Choroid plexus epithelial cell (primary cell): ENCODE measurements at places on chromosomes 5 and 9.

DNA sequence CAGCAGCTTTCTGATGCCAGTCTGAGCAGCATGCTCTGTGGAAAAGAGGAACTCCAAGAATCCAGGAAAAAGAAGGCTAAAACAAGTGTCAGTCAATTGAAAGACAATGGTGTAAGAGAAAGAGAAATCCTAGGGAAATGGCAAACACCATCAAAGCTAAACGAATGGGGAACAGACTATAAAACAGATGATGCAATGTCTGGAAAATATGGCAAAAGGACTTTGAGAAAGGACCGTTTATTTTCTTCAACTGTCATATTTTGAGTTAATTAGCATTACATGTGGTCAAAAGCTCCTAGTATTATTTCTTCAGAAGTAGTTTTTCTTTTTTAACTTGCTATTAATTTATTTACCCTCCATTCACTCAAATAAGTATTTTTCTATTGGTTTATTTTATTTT, 465.2 kb downstream of the LRRC70 start:
- DNase-seq: no peak

GRCh38 chr5:176768174-176768970, 42.0 kb upstream of the UNC5A start:
- no peak for DNase-seq

DNA sequence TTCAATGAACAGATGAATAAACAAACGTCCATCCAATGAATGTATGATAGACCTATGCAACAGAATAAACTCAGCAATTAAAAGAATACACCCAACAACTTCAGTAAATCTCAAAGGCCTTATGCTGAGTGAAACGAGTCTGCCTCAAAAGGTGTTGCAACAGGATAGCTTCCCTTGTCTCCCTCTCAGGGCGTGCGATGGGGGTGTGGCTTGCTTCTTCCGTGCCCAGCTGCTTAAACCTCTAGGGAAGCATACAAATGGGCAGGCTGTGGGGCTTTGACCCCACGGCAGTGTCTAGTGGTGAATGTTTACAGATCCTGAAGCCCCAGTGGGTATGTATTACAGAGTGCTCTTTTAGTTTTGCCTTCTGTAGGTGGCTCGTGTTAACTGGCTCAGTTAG, 87.0 kb upstream of the CCL21 start:
- DNase-seq: no peak

- DNase-seq: no peak
Measured at GRCh38 chr5:135447298-135447929, at the start of gene DCANP1. Gene DCANP1, minus strand, starts transcription at chr5:135447348. Its CDS starts 240 bp downstream, at chr5:135447108.

DNA sequence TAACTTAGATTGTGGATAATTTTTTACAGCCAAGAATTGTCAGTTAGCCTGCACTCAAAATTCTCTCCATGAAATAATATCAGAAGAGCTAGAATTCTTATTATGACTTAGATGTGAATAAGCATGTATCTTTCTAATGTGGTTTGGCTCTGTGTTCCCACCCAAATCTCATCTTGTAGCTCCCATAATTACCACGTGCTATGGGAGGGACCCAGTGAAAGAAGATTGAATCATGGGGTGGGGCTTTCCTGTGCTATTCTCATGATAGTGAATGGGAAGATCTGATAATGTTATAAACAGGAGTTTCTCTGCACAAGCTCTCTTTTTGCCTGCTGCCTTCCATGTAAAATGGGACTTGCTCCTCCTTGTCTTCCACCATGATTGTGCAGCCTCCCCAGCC, 176.8 kb downstream of the MAT2B start:
- no peak for DNase-seq

DNA sequence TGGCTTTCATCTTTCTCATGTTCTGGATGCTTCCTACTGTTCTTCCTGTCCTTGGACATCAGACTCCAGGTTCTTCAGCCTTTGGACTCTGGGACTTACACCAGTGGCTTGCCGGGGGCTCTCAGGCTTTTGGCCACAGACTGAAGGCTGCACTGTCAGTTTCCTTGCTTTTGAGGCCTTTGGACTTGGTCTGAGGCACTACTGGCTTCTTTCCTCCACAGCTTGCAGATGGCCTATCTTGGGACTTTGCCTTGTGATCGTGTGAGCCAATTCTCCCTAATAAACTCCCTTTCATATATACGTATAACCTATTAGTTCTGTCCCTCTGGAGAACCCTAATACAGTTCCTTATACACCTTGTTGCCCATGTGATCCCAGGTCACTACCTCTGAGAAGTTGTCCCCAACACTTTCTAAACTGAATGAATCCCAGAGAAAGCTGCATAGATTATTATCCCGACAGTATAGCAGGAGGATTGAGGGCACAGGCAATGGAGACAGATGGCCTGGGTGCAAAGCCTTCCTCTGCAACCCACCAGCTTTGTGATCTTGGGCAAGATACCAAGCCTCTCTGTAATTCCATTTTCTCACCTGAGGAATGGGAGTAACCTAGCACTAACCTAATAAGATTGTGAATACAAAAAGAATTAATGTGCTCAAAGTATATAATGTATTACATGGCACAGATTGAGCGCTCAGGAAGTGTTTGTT, 449.6 kb upstream of the BRINP1 start:
- DNase-seq: no peak

GRCh38 chr9:14351221-14351836, 37.4 kb upstream of the NFIB start:
- no peak for DNase-seq

DNA sequence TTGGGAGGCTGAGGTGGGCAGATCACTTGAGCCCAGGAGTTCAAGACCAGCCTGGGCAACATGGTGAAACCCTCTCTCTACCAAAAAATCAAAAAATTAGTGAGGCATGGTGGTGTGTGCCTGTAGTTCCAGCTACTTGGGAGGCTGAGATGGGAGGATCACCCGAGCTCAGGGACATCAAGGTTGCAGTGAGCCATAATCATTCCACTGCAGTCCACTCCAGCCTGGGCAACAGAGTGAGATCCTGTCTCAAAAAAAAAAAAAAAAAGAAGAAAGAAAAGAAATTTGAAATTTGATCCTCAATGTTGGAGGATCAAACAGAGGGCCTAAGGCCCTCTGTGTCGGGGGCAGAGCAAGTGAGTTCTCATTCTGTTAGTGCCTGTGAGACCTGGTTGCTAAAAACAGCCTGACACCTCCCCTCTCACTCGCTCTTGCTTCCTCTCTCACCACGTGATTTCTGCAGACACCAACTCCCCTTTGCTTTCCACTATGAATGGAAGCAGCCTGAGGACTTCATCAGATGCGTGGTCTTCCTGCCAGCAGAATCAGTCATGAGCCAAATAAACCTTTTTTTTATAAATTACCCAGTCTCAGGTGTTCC, 8.4 kb upstream of the GOLPH3 start:
- DNase-seq: no peak

GRCh38 chr9:91193658-91194391, 167.9 kb downstream of the AUH start:
- DNase-seq: peak; percentile 99

- no peak for DNase-seq
Measured at GRCh38 chr5:161483721-161484120, 62.8 kb downstream of the GABRB2 start.

DNA sequence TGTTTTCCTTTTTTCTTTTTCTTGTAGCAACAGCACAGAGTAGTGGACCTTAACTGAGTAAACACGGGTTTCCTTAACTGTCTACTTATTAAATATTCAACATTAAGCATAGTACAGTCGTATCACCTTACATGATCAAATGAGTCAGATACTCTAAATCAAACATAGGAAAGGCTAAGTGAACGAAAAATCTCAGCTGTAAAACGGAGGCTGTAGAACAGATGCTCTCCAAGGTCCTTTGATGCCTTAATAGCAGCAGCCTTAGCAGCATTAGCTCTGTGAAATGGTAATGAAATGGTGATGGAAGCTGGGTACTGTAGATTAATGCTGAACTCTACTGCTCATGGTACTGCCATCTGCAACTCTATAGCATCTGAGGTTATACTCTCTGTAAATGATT, 1433.3 kb upstream of the C9orf72 start:
- no peak for DNase-seq

GRCh38 chr5:177355868-177356168, 1.9 kb upstream of the RGS14 start:
- no peak for DNase-seq

DNA sequence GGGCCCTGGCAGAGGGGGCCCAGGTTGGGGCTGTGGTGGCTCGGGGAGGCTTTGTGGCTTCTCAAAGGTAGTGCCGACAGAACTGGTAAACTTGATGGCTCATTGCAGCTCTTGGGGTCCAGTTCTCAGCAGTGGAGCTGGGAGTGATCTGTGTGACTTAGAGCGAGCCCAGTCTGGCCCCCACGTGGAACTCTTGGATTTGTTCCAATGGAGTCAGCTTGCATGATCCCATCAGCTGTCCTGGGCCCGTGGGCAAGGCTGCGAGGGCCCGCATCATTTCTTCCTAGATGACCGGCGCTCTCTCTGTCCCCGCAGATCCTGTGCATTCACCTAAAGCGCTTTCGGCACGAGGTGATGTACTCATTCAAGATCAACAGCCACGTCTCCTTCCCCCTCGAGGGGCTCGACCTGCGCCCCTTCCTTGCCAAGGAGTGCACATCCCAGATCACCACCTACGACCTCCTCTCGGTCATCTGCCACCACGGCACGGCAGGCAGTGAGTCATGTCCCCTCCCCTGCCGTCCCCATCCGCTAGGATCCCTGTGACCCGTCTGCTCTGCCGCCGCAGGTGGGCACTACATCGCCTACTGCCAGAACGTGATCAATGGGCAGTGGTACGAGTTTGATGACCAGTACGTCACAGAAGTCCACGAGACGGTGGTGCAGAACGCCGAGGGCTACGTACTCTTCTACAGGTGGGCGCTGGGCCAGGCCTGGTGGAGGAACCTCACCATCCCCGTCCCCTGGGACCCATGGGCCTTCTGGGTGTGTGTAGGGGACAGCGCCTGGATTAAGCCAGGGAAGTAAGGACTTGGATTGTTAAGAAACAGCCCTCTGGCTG, 39.2 kb downstream of the USP20 start:
- DNase-seq: no peak

DNA sequence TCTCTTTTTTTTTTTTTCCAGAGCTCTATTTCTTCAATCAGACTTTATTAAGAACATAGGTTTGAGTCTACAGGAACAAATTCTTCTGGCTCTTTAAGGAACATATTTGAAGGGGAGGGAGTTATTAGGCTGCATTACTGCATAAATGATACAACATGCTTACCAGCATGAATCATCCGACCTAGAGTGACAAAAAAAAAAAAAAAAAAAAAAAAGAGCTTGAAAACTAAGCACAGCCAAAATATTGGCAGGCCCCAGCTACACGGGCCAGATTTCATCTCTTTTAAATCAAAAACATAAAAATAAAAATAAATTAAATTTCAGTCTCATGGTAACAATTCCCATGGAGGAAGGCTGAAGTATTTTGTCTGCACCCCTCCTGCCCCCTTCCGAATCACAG, 26.3 kb downstream of the MSX2 start:
- peak; percentile 65 for DNase-seq

- no peak for DNase-seq
Measured at GRCh38 chr5:31268686-31269085, 75.2 kb downstream of the CDH6 start.

GRCh38 chr9:8730618-8731017, 931.0 kb upstream of the DMAC1 start:
- DNase-seq: no peak

DNA sequence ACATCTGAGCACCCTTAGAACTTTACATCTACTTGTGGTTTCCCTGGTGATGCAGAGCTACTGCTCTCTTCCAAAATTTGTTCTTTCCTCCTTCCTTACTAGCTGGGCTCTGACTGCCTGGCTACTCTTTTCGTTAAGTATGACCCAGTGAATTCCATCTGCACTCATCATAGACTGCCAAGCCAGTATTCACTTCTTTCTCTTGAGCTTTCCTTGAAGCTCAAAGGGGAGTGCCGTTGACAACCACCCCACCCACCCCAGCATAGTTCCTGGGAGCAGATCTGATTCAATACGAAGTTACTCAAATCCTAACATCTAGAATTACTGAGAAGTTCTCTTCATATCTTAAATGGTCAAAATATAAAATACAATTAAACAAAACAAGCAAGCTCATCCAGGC, 190.5 kb downstream of the ADAMTS12 start:
- peak; percentile 45 for DNase-seq

- DNase-seq: no peak
Measured at GRCh38 chr5:145585443-145586148, 249.5 kb downstream of the PRELID2 start.

DNA sequence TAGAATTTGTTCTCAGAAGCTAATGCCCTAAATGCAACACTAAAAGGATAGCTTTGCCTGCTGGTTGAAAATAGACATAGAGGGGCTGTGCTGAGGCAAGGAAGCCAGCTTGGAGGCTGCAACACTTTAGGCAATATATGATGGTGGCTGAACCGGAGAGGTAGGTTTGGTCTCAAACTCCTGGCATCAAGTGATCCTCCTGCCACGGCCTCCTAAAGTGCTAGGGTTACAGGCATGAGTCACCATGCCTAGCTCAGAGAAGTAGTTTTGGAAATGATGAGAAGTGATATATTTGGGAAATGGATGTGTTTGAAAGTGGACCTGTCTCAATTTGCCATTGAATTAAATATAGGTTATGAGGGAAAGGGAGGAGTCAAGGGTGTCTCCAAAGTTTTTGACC, 10.0 kb downstream of the DUSP1 start:
- no peak for DNase-seq

GRCh38 chr5:107415762-107416161, 255.0 kb downstream of the EFNA5 start:
- no peak for DNase-seq

DNA sequence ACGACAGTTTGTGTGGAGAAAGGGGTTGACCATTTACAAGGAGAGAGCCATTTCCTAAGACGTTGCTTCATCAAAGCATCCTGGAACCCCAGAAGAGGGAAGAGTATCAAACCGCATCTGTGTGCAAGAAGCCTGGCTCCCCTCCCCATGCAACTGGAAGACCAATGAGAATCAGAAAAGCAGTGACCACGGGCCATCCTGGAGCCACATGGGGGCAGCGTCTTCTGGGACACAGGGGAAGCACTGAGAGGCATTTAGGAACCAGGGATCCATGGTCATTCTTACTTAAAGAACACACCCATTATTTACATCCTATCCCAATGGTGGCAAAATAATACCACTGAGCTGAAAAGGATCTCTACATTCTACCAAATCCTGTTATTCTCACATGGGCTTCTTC, 29.3 kb downstream of the SEMA5A start:
- DNase-seq: no peak

DNA sequence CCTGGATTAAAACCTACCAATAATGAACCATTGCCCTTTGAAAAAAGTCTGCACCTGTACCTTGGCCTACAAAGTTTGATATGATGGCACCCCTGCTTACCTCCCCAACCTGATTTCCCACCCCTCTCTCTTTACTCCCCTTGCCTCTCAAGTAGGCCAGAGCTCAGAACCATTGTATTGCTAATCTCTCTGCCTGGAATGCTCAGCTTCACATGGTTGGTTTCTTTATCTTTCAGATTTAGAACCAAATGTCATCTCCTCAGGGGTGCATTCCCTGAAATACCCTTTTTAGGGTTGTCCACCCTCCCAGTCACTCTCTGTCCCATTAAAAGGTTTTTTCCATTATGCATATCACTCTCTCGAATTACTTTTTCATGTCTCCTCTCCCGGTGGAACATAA, 116.6 kb upstream of the VCAN start:
- no peak for DNase-seq

- peak; percentile 66 for DNase-seq
Measured at GRCh38 chr5:81140943-81141342, 92.2 kb upstream of the CKMT2 start.
